ENCODE measurements at places on chromosomes 6 and 20.

GRCh38 chr6:114154812-114155211 is 183.9 kb upstream of the HDAC2 start:
- DNase-seq = no peak

DNA sequence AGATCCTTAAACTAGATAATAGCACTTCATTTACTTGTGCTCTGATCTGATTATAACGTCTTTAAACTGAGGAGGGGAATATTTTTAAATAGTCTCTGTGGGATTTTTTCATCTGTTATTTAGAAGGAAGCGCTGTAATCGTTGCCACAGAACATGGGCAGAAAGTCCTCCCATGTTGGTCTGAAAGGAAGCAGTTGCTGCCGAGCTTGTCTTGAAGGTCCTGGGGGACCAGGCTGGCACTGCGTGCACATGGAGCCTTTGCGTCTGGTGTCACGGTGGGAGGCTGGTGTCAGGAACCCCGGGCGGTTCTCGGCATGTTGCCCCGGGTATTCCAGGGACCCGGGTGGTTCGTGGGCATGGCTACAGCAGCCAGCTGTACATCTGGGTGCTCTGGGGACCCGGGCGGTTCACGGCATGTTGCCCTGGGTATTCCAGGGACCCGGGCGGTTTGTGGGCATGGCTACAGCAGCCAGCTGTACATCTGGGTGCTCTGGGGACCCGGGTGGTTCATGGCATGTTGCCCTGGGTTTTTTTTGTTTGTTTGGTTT is 11.5 kb downstream of the TPD52L2 start:
- no peak for DNase-seq

DNA sequence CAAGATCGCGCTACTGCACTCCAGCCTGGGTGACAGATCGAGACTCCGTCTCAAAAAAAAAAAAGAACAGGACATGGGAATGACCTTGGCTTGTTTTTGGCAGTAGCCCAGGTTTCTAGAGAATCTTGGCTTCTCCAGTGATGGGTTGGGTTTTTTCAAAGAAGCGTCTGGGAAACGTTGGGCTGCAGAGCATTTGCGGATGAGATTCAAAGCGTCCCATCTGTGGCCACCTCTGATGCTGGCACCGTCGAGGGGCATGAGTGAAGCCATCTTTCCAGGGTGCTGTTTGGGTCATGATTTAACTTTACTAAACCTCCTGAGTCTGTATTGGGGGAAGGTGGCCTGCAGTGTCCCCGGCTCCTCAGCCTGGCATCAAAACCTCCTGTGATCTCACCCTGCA is 43.2 kb upstream of the SRF start:
- DNase-seq = no peak

DNA sequence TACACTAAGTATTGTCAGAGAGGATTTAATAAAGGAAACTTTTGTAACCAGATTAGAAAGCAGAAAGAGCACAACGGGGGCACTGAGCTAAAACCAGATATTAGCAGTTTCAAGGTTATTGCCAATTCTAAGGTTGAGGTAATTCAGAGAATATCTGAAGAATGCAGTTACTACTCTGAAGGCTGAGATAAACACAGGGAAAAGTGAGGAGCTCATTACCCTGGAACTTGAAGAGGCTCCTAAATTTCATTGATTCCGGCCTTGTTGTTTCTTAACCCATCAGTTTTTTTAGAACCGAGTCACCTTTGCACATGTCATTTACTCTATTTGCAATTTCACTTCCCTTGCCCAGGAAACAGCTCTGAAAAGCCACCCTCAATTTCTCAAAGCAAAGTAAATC is 72.4 kb upstream of the BTBD3 start:
- no peak for DNase-seq

- DNase-seq = no peak
Observed at GRCh38 chr6:2597991-2598390, 152.7 kb downstream of the MYLK4 start.

GRCh38 chr6:38549180-38549579 is 90.5 kb downstream of the BTBD9 start:
- DNase-seq = no peak

GRCh38 chr6:36290668-36291620 is 21.1 kb downstream of the PNPLA1 start:
- DNase-seq = no peak

- no peak for DNase-seq
Observed at GRCh38 chr6:130293800-130294199, 71.0 kb upstream of the SAMD3 start.

GRCh38 chr6:43860285-43860684 is 90.3 kb downstream of the VEGFA start:
- DNase-seq = no peak

DNA sequence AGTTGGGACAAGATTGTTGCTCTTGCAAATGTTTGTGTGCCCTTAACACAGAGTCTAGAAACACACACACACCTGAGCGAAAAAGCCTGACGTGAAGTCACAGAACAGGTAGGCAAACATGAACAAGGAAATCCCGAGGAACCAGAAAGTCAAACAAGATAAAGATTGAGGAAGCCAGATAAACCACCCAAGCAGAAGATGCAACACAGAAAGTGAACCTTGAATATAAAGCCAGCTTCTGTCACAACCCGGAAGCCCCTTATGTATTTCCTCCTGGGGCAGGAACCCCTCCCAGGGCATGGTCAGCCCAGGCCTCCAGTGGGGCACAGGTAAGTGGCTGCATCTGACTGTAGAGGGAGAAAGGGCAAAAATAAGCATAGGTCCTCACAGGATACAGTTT is 158.2 kb upstream of the SUPT3H start:
- DNase-seq = no peak

DNA sequence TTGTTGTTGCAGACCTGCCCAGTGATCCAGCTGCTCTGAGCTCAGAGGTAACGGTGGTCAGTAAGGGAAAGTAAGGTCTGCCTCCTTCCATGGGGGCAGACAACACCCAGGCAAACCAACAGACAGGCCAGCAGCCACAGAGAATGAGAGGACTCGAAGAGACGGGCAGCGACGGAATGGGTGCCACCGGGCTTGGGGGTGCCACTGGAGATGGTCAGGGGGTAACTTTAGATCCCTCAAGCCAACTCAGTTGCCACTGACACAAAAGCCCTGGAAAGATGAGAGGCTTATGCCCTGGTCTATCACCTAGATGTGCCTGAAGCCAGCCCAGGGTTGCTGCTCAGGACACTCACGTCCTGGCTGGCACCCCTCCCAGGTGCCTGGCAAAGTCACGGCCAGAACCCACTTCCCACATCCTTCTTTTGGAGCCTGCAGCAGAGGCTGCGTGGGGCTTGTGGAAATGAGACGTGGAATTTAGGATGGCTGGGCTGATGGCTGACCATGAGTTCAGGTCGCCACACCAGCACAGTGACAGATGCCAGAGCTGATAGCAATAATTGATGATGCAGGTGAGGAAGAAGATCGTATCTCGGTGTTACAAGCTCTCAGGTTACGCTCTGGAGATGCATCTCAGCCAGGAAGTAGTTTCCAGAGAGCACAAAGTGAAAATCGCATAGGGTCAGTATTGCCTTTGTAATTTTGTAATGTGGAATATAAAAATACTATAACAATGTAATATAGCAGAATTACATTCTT is 209.1 kb downstream of the SYNDIG1 start:
- DNase-seq = no peak

DNA sequence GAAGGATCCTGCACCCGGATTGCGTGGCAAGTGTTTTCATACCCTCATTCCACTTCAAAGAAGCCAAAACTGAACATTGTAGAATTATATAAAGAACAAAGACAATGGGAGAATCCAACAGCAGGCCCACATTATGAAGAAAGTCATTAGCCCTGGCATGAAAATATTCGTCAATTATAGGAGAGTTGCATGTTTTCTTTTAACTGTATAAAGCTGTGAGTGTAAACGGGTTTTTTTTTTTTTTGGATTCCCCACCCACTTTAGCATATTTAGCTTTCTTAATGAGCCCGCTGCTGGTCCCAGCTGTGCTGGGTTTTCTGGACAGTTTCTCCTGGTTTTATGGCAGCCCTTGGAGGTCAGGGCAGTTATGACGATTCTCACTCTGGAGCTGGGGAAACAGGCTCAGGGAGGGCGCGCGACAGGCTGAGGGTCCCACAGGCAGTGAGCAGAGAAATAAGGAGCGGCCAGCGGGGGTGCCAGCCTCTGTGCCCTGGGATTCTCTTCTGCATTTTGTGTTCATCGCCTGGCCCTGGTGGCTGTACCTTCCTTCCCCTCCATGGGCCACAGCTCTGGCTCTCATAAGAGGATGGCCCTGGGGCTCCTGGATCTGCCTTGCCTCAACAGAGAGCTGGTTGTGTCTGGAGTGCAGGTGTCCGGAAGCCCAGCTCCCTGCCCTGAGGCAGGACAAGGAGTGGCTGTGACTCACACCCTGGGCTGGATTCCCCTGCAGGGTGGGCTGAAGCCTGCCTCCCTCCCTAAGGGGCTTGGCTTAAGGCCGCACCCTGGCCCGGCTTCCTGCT is 24.1 kb upstream of the SULF2 start:
- DNase-seq = no peak

- DNase-seq = no peak
Observed at GRCh38 chr20:19947611-19948264, 69.4 kb upstream of the NAA20 start.

GRCh38 chr6:7975764-7976146 is 65.2 kb upstream of the TXNDC5 start:
- no peak for DNase-seq

DNA sequence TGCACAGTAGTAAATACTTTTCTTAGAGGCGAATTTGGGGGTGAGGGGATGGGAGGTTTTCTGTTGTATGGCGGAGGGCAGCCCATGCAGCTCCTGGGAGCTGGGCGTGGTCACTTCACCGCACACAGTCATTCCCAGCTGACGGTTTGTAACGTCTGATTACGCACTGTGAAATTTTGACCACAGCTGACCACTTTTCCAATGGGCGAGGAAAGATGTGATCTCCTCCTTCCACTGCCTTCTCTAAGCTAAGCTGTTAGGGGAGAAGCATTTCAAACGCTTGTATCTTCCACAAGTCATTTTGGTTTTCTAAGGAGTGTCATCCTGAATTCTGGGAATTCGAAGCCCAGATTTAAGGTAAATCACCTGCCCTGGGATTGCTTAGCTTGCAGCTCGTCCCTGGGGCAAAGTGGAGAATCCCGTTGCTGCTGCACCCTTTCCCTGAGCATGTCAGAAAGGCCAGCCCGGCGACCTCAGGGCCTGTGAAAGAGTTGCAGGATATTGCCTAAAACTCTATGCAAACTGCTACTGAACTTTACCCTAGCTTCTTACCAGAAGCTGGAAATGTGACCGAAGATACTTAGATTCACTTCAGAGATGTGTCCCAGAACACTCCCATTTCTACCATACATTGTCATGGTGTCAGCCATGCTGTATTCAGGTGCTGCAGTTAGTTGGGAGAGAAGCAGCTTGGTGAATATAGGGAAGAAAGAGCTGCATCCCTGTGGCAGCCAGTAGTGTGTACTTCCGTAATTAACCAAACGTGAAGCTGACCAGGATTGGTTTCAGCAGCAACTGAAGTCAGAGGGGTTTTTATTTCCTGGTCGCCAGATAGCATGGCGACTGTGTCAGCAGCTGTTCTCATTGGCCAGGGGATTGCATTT is 58.9 kb downstream of the RREB1 start:
- no peak for DNase-seq

DNA sequence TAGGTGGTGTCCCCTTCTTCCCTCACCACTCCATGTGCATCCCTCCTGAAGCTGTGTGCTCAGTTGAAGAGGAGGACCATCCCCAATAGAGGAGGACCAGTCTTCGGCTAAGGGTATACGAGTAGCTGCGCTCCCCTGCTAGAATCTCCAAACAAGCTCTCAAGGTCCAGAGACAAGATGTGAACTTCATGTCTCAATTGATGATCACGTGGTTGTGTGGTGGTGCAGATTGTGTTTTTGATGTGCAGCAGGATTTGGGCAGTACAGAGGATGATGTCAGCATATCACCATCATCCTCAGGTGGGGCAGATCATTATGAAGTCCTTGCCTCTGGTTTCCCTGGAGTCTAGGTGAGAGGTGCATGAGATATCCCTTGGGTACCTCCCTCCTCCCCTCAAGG is 20.0 kb upstream of the DDR1 start:
- DNase-seq = no peak

DNA sequence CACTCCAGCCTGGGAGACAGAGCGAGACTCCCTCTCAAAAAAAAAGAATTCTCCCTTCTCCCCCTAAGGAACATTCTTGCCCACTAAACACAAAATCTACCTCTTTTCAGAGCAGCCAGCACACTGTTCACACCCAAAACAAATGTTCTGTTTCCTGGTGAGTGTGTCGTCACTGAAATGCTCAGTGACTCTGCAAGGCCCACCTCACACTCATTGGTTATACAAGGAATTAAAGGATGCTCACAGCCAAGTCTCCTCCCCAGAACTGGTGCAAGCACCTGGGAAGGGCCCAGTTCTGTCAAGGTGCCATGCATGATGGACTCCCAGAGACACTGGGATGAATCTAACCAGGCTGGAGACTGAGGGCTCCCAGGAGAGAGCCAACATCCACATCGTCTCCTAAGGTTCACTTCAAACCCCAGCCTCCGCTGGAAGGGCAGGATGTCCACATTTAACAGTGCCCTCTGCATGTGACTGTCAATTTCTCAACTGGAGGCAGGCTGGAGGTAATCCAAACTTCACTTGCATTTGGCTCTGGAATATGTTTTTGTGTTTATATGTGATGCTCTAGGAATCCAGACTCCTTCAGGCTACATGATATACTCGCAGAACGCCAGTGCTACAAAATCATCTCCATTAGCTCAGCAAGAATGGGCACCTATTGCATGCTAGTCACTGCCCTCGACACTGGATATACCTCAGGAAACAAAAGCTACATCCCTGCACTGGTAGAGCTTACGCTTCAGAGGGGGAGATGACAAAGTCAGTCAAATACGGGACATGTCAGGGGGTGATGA is 7.1 kb downstream of the RRBP1 start:
- no peak for DNase-seq

DNA sequence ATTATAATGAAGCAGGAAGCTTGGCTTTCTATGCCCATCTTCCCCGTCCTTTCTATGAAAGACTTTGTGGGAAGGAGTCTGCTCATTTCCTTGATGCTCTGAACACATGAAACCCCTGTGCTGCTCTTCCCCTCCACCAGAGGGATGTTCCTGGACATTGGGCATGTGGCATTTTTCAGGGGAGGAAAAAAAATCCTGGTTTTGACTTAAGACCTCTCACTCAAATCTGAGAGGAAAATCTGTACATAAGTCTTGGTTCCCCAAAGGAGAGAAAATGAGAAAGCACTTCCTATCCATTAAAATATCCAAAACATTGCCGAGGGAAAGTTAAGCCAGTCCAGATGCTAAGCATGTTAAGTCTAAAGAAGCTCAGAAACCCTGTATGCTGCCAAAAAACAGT is 393.0 kb downstream of the PAX1 start:
- no peak for DNase-seq

DNA sequence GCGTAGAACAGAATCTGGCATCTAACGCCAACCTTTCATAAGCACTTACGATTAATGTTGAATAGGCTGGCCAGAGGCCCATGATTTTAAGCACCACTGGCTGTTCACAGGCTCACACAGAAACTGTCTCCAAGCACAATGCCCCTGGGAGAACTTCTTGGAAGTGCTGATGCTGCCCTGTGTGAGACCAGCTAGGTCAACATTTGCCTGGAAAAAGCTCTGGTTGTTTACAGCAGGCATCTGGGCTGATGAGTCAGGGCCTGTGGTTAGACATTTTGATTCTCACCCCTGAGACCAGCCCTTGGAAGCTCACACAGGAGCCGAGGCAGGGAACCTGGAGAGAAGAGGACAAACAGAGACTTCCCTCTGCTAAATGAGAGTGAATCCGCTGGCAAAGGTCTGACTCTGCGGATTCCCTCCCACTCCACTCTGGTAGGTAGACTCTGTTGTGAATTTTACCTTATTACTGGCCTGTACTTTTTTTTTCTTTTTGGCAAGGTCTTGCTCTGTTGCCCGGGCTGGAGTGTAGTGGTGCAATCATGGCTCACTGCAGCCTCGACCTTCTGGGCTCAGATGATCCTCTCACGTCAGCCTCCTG is 6.8 kb upstream of the SULF2 start:
- no peak for DNase-seq
